Muscle of arm (tissue), 14 donors: ENCODE measurements at places on chromosomes 13 and 19.

DNA sequence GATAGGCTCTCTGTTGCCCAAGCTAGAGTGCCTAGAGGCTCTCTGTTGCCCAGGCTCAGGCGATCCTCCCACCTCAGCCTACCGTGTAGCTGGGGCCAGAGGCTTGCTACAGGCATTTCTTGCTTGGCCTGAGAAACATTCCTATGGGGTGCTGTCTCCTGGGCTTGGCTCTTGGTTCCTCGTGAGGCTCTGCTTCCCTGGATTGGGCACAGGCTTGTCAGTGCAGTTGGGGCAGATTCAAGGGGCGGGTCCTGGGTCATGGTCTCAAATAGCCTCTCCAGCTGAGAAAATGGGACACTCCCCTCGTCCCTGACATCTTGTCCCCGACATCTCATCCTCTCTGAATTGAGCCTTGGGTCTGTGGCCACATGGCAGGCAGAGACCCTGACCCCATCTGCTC lies 4.9 kb downstream of the TSSK6 start:
- no peak for DNase-seq

DNA sequence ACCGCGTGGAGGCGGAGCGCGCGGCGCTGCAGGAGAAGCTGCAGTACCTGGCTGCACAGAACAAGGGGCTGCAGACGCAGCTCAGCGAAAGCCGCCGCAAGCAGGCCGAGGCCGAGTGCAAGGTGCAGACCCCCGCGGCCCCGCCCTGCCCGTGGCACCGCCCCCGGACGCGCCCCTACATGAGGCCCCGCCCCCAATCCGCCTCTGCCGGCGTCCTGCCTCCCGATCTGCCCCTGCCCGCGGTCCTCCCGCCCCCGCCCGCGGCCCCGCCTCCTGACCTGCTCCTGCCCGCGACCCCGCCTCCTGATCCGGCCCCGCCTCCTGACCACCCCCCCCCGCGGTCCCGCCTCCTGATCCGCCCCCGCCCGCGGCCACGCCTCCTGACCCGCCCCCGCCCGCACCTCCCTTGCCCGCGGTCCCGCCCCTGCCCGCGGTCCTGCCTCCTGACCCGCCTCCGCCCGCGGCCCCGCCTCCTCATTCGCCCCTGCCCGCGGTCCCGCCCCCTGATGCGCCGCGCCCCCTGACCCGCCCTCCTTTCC lies 11.7 kb downstream of the PRR36 start:
- no peak for DNase-seq

DNA sequence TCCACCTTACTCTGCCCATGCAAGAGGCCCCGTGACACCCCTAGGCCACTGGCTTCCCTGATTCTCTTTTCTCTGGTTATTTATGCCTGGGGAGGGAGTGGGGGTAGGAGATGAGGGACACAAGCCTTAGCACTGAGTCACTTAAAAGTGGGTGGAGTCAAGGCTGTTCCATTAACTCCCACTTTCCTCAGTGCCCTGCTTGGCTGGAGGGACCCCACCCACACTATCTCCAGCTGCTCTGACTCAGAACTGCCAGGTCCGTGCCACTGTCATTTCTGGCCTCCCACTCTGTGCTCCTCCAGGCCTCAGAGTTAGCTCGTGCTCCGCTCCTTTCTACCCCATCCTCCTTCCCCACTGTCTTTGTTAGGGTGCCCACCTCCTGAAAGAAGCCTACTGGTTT lies 113.4 kb upstream of the UQCRFS1 start:
- DNase-seq = no peak

DNA sequence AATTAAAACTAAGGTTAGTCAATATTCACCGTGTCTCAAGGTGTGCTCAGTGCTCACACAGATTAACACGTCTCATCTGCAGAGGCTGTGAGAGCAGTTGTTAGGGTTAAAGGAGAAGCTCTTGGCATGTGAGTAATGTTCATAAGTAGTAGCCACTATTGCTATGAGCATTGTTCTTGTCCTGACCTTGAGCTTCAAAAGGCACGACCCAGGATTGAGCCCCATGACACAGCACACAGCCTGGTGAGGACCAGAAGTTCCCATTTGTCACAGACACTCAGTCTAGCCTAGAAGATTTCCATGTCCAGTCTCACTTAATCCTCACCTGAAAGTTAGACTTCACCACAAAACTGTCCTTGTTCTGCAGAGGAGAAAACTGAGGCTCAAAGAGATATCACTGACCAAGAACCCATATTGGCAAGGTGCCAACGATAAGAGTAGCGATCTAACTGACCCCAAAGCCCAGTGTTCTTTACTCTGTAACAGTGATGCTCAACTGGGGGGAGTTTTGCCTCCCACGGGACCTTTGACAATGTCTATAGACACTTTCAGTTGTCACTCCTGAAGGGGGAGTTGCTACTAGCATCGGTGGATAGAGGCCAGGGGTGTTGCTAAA lies 26.0 kb downstream of the FPR3 start:
- DNase-seq = no peak

GRCh38 chr19:584240-585001 lies 5.3 kb upstream of the HCN2 start:
- DNase-seq = peak; percentile 45

DNA sequence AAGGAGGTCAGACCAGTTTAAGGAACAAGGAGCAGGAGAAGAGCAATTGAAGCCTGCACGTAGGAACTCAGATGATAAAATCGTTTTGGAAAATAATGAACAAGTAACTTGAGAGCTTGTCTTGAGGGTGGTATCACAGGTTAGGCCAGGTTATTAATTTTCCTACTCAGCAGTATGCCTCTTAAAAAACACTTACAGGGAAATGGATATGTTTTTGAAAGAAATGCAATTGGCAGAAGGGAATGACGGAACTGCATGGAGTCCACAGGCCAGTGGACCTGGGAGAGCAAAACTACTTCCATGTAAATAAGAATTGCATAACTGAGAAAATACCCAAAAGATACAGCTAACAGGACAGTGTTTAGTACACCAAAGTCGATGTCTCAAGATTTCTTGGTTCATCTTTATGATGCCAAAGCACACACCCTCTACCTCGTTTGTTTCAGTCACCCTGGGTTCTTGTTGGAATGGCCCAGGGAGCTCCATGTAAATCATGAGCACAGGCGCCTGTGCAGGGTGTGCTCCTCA lies 35.2 kb downstream of the MBNL2 start:
- no peak for DNase-seq

DNA sequence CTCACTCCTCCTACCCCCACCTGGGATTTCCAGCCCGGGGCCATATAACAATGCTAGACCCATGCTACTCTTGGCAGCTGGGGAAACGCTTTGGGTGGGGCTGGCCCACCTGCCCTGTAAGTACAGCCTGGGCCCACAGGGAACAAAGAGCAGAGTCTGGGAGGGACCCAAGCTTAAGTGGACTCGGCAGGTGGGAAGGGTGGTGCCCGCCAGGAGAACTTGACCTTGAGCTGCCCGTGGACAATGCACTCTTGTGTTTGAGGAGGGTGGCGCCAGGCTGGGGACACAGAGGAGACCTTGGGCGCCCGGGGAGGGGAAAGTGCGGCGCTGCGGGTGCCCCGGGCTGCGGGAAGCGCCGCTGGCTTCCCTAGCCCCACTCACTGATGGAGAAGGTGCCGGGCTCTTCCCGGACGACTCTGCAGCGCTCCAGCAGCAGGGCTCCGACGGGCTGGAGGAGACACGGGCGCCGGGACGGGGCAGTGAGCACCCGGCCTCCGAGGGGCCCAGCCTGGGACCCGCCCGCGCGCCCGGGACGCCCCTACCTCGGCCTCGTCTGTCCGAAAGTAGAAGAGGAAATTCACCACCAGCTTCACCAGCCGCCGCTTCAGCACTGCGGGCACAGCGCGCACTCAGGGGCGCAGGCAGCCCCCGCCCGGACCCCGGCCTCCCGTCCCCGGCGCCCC lies 607 bp downstream of the PLEKHJ1 start:
- DNase-seq = no peak

DNA sequence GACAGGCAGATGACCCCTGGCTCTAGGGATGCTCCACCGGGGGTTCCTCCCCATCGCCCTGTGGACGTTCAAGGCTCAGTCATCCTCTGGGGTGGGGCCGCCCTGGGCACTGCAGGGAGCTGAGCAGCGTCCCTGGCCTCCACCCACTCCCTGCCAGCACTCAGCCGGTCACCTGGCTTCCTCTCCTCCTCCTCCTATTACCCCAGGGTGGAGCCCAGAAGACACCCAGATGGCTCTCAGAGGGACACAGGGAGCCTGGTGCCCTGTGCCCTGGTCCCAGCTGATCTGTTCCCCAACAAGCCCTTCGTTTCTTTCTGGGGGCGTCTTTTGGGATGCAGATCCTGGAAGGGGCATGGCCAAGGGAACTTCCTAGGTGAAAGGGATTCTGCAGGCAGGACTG lies 3.7 kb upstream of the MKNK2 start:
- no peak for DNase-seq

DNA sequence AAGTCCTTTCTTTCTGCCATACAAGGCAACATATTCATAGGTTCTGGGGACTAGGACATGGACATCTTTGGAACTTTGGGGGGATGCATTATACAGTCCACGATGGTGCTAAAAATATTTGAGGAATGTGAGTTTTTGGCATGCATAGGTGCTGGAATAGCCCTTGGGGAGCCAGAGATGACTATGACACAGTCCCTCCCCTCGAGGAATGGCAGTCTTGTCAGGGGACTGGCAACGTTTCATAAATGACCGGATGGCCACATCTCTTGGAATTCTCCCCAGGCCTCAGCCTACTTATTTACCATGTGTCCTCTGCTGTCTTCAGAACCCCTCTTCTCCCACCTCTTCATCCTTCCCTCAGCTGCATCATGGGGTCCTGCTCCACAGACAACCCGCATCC lies 13.6 kb downstream of the MEIOSIN start:
- DNase-seq = no peak

GRCh38 chr19:46552891-46553290 lies 48.2 kb upstream of the CALM3 start:
- DNase-seq = no peak

DNA sequence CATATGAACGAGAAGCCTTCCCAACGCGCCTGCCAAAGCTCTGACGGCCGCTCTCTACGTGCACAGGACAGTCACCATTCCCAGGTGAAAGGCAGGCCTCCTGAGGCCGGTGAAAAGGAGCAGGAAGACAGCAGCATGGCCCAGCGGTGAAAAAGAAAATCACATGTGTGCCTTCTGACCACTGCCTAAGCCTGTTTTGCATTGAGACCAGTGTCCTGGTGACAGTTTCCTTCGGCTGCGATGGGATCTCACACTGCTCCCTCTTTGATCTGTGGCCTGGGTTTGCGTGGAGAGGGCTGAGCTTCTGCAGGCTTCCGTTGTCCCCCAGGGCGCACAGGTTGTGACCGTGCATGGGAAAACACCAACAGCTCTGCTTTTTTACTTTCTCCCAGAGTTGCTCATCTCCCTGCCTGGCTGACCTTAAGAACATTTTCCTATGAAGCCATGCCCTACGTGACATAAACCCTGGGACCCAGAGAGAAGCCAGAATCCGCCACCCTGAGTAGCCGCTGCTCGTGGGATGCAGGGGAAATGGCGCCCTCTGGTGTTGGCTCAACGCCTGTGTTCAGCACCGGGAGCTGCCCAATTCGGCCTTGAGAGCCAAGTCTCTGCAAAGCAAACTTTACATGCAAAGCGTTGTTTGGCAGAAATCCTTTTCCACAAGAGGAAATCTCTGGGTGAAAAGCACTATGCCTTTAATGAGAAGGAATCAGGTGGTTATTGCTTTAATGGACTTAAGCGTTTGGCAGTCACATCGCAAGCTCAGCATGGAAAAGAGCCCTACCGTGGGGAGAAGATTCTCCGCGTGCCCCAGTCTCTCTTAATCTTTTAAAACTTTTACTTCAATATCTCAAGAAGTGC lies 112.2 kb upstream of the GPR12 start:
- peak; percentile 25 for DNase-seq

GRCh38 chr19:39481229-39481545 lies 549 bp downstream of the TIMM50 start:
- DNase-seq = no peak

DNA sequence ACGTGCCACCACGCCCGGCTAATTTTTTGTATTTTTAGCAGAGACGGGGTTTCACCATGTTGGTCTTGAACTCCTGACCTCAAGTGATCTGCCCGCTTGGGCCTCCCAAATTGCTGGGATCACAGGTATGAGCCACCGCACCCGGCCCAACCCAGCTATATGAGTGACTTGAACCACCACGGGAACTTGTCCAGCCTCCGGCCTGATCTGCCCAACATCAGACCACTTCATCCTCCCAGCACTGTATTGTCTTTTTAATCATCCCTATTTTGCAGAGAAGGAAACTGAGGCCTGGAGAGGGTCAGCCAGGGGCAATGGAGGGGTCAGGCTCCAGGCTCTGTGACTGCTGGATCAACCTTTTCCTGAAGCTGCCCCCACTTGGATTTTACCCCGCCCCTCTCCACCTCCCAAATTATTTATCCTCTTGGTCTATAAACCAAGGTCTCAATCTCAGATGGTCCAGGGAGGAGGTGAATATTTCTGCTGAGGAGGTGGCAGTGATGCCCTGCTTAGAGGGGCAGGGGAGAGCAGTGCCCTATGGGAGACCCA lies 893 bp upstream of the PLIN3 start:
- DNase-seq = no peak

DNA sequence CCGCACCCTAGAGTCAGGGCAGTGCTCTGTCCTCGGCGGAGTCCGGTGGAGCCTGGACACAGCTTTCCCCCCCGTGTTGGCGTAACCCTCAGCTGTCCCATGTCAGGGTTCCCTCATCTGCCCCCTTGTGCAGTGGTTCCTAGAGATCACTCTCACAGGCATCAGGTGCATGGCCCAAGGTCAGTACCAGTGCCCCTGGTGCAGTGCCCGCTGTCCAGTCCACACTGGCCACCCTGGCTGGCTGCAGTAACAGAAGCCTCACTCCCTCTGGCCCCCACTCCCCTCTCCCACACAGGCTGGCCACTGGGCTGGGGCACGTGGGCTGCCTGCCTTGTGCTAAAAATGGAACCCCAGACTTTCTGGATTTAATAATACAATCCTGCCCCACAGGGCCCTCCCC lies 49.6 kb upstream of the C1QTNF9B start:
- no peak for DNase-seq

DNA sequence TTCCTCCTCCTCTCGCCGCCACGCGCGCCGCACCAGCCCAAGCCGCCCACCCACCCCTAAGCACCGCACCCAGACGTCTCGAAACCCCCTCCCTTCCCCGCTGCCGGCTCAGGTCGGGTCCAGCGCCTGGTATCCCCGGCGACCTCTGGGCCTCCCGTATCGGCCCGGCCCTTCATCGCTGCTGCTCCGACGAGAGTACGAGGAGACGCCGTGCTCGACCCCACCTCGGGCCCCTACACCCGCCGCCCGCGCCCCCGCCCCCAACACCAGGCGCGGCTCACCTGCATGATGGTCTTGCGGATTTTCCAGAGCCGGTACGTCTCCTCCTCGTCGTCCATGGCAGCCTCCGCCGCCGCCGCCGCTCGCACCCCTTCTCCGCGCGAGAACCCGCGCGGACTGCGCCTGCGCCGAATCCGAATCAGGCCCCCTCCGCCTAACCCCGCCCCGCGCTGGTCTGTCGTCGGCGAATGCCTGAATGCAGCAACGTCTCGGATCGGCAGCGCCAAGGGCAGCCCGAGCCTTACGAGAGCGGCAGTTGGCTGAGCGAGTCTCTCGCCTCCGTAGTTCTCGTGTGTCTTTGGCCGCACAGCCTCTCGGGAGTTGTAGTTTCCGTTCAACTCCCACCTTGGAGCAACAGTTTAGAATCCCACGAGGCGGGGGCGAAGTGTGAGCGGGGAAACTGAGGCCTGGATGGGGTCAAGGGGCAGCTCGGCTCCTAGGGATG lies at the start of gene POLR2E:
Gene POLR2E, minus strand, starts transcription at position 398 of the 724 bp plus-strand sequence. Its CDS starts 60 bp downstream, at position 338.
- DNase-seq = peak; percentile 99
